AG09319 (cell line): ENCODE measurements at places on chromosomes 7 and 10.

- no peak for DNase-seq
Measured at GRCh38 chr10:80468806-80469421, 14.8 kb downstream of the TSPAN14 start.

GRCh38 chr7:158876984-158877383 lies 20.6 kb downstream of the DYNC2I1 start:
- no peak for DNase-seq

DNA sequence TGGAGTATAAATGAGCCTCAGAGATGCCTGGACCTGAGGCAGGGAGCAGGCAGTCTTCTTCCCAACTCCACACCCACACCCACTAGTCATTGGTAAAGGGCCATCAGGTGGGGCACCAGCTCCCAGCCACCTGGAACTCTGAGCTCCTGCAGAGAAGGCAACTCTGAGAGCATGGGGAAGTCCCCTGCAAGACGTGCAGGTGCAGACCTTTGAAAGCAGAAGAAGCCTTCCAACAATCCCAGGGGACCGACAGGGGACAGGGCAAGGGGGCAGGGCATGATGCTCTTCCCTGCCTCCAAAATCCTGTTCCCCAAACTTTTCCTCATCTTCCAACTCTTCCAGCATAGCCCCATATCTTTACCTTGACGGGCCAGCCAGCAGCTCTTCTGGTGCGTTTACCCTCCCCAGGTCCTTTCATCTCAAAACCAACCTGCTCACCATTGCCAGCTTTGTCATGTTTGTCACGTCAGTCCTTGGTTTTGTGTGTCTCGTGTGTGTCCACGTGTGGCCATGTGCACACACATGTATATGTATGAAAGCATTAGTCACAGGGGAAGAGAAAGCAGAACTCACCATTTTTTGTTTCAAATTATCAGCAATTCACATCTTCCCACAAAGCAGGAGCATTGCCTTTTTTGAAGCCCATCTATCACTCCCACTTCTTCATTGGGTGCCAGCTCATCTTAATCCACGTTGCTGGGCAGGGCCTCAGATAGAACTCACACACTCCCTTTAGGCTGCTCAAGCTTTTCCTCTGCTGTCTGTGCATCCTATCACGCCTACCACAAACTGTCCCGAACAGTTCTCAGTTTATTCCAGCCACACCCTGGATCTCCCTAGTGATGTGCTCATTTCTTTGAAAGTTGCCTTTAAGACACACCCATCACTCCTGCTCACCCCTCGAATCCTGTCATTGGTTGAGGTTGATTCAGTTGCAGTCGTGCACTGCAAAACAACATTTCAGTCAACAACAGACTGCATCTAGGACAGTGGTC lies 41.0 kb upstream of the AMPH start:
- no peak for DNase-seq

DNA sequence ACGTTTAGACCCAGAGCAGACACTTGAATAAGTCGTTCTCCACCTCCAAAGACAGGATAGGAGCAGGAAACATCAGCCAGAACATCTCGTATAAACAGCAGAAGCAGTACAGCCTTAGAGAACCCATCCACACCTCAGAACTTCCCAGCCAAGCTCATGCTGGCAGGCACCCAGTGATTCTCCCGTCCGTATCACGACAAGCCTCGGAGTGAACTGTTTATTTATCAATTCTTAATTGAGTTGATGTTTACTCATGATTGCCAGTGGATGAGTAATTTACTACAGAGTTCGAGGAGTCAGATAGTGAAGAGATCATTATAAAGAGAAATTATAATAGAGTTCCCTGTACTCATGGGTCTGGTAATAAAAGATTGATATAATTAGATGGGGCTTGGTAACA lies 811.5 kb downstream of the LRMDA start:
- DNase-seq = peak; percentile 15

DNA sequence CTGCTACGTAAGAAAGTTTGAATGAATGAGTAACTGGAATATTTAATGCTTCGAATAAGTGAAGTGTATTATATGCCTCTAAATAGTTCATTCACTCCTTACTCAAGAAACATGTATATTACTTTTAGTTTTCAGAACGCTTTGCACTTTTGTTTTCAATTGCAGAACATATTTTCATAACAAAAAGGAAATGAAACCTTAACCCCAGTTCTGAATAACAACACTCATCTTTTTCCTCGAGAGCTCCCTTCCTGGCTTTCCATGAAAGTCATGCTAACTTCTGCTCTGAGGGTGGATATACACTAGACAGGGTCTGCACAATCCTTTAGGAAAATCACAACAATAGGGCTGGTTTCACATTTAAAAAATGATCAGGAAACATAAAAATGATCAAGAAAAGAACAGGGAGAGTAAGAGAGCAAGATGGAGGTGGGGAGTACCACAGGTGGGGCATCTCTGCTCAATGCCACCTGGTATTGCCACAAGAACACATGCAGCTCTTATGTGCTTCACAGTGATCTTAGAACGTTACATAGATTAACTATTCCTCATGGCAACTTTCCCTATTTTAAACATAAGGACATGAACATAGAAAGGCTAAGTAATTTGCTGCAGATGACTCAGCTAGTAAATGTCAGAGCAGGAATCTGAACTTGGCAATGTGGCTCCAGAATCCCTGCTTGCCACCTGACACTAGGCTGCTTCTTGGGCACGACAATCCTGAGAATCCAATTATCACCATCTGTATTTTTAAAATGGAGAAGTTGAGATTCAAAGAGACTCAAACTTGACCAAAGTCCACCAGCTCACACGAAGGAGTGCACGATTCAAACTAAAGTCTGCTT lies 219.5 kb upstream of the AOAH start:
- no peak for DNase-seq

GRCh38 chr7:95470452-95470851 lies 15.3 kb upstream of the ASB4 start:
- DNase-seq = no peak

DNA sequence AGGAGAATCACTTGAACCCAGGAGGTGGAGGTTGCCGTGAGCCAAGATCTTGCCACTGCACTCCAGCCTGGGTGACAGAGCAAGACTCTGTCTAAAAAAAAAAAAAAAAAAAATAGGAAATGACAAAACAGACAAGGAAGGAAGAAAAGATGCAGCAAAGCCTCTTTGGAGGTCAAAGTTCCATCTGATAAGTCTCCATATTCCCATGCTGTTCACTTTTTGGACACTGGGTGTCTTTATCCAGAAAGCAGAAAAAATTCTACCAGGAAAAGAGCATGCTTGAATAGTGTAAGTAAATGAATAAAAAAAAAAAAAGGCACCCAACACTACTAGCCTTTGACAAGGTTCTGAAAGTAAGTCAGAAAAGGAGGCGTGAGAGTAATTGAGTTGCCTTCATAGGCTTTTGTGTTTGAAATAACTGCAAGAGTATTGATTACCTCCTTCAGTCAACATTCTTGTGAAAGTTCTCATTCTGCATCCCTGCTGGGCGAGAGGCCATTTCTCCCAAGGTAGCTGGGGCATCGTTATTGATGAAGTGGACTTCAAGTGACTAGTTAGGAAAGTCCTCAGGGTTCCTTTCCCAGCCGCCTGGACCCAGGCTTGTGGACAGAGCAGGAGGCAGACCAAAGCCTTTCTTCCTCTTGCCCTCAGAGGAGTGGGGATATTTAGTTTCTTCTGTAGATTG lies 133.3 kb upstream of the KIF5B start:
- no peak for DNase-seq

GRCh38 chr10:120503689-120504088 lies 46.7 kb downstream of the PLPP4 start:
- DNase-seq = no peak

- DNase-seq = no peak
Measured at GRCh38 chr10:72292223-72292691, 18.5 kb downstream of the DDIT4 start.

DNA sequence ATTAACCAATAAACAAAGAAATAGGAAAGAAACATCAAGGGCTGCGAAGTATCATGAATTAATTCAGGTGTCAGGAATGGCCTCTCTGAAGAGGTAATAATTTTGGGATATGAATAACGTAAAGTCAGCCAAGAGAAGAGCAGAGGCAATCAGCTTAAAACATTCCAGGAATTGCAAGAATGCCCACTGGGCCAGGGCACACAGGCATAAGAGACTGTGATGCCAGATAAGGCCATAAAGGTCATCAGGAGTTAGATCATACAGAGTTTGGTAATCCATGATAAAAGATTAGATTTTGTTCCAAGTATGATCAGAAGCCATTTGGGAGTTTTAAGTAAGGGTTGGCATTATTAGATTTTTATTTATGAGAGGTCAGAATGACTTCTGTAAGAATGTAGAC lies 53.2 kb upstream of the ABCB4 start:
- no peak for DNase-seq

GRCh38 chr7:94897541-94897940 lies 9.9 kb upstream of the PPP1R9A start:
- DNase-seq = no peak

- DNase-seq = no peak
Measured at GRCh38 chr7:36723951-36724664, at the start of gene AOAH. AOAH (minus strand) TSS chr7:36724494; CDS start chr7:36724148, 346 bp downstream.

GRCh38 chr10:107037192-107038122 lies 127.0 kb downstream of the SORCS1 start:
- DNase-seq = no peak

DNA sequence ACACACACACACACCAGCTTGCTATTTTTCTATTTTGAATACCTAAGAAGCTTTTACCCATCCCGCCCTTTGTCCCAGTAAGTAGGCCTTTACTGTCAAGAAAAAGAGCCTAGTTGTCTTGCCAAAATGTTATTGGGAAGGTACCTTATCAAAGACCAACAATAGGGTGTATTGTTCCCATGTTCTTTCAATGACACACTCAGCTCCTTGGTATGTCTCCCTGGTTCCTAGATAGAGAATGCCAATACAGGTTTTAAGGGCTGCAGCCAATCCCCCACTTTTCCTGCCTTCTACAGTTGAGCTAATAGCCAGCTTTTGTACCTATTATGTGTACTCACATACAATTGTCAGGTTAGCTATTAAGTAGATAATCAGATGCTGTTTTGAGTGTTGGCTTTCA lies 92.0 kb upstream of the LRRTM3 start:
- no peak for DNase-seq

- no peak for DNase-seq
Measured at GRCh38 chr10:62050346-62050892, 148.9 kb downstream of the ARID5B start.
